K562 (cell line): ENCODE measurements at places on chromosomes 11 and 22. TPM values are rescaled to one million over a fixed set of nuclear protein-coding genes. Genes with fewer than 3 reads are reported as not detected.

DNA sequence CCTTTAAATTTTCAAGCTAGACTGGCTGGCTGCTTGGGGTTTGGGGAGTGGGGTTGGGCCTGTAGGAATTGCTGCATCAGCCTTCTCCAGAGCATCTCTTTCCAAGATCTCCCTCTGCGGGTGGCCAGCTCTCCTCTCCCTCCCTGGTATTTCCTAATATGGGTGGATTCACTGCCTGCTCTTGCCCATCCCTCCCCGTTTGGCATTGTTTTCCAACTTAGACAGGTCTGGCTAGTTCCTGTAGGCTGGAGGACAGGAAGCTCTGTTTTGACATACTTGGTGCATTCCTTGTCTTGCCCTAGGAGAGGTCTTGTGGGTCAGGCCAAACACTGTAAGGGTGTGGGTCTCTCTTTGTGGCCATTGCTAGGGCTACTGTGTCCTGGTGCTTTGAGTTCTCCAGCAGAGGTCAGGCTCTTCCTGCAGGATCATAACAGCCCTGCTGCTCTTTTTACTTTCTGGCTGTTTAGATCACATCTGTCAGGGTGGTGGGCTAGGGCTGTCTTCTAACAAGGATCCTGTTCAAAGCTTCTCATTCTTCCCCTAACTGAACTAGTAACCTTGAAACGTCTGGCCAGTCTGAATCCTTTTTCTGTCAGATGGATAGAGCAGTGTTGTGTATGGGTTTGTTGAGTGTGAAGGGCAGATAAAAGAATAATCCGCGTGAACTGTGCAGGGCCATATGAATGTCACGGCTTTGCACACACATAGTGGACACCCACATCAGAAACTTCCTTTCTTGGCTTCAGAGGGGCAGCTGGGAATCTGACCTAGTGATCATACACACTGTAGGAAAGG is 18.3 kb upstream of the MICALL1 start:
- H3K27ac ChIP-seq: no peak overlapping the region
- H3K4me1 ChIP-seq: no peaks in the 10 kb centered on the region; the same call in 1 of the 3 replicates
- no peaks in the 10 kb centered on the region for H3K27me3 ChIP-seq
- no peak for DNase-seq

DNA sequence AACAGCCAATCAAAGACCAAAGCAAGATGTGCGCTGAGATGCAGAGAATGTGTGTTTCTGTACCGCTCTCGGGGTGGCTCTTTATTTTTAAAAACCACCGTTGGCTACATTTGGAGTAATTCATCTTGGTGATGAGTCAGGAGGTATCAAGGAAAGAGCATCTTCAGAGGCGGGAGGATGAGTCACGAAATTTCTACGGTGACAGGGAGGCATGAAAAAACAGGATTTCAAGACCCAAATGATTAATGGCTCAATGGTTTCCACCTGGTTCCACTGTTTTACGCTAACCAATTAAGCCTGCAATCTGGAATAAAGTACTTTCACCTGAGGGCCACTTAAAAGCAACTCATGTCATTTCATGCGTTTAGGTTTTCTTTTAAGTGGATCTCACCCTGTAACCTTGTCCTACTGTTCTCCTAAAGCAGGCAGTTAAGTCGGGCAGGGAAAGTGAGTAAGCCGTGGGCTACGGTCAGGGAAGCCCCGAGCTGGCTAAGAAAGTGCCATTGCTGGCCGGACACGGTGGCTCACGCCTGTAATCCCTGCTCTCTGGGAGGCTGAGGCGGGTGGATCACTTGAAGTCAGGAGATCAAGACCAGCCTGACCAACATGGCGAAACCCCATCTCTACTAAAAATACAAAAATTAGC is 74.6 kb downstream of the CELSR1 start:
- H3K27ac ChIP-seq: no peak overlapping the region
- DNase-seq: no peak
- peaks cover 12% of the 10 kb centered on the region for H3K4me1 ChIP-seq
- H3K4me3 ChIP-seq: no peak overlapping the region

Gene CNGA4
- not detected in 2 replicates for total RNA-seq

DNA sequence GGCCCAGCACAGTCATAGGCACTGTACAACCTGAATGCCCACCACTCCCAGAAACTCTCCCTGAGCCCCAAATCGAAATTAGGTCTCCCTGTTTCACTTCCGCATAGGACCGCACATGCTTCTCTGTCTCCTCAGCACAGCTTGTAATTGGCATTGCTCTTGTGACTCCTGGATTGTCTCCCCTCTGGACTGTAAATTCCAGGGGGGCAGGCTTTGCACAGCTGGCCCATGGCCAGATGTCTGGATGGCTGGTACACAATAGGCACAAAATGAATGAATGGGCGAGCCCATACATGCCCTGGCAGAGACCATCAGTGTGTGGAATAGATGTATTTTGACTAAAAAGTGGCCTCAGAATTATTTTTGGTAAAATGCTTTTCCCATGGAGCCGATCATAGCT is 63.3 kb upstream of the PHF21B start:
- H3K4me3 ChIP-seq: no peak overlapping the region
- H3K27ac ChIP-seq: no peak overlapping the region
- DNase-seq: no peak
- no peaks in the 10 kb centered on the region; the same call in 1 of the 2 replicates for H3K4me1 ChIP-seq
- no peaks in the 10 kb centered on the region for H3K36me3 ChIP-seq
- H3K27me3 ChIP-seq: no peaks in the 10 kb centered on the region; the same call in 2 of the 3 replicates

Gene MLC1
- total RNA-seq: 0.54 and 0.66 TPM in 2 replicates

Gene PSMA1
- total RNA-seq: 284 and 295 TPM in 2 replicates

DNA sequence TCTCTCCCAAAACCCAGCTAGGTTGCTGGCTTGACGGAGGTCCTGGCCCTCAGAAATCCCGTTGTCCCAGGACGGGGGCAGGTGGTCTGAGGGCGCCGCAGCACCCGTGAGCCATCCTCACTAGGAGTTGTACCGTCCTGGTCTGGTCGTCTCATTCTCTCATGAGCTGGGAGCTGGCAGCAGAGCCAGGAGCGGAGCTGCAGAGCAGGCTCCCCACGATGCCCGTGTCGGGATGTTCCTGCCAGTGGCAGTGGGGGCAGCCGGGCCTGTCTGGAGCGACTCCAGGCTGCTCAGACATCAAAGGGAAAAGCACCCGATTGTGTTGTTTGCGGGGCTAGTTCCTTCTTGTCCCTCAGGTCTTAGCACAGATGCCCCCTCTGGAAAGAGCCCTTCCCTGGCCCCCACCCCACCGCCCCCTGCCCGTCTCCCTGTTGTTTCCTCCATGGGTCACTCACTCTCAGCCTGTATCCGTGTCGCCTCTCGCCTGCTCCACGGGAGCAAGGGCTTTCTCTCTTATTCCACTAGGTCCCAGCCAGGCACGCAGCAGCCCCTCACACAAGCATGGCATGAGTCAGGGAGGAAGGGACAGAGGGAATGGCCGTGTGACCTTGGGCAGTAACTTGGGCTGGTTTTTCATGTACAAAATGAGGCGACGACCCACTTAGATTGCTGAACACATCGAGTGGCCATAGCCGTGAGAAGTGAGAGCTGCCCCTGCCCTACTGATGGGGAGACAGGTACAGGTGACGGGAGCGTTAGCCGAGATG is 23.2 kb upstream of the MGAT3 start:
- no peaks in the 10 kb centered on the region for H3K27me3 ChIP-seq
- DNase-seq: no peak
- H3K36me3 ChIP-seq: peaks cover 31% of the 10 kb centered on the region; the same call in 2 of the 3 replicates
- no peak overlapping the region for H3K4me3 ChIP-seq
- no peak overlapping the region for H3K27ac ChIP-seq

DNA sequence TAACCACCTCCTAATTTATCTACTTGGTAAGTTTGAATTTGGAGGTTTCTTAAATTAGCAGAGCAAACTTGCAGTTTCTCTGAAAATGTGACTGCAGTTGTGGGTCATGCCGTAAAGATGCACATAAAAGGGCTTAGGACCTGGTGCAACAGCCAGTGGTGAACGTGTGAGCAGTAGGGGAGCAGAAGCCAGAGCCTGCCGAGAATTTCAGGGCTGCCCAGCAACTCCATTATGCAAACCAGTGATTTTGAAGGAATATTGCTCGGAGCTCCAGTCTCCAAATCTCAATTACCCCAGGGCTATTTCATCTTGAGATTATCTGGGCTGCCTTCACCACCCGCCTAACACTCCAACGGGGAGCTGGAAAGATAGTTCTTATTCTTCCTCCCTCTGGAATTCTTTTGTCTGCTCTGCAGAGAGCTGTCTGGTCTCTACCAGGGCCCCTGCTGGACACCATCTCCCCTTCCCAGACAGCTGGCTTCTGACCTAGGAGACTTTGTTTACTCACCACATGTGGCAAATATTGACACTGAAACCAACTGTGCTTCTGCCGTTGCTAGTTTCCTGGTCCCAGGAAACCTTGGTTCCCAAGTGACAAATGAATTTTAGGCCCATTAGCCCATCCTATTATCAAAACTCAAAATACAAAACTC is 93.9 kb downstream of the DSCAML1 start:
- no peak overlapping the region for H3K27ac ChIP-seq
- H3K36me3 ChIP-seq: no peaks in the 10 kb centered on the region
- H3K4me3 ChIP-seq: no peak overlapping the region
- no peak for DNase-seq
- H3K4me1 ChIP-seq: no peaks in the 10 kb centered on the region; the same call in 1 of the 2 replicates
